ENCODE measurements at places on chromosomes 5 and 9.

DNA sequence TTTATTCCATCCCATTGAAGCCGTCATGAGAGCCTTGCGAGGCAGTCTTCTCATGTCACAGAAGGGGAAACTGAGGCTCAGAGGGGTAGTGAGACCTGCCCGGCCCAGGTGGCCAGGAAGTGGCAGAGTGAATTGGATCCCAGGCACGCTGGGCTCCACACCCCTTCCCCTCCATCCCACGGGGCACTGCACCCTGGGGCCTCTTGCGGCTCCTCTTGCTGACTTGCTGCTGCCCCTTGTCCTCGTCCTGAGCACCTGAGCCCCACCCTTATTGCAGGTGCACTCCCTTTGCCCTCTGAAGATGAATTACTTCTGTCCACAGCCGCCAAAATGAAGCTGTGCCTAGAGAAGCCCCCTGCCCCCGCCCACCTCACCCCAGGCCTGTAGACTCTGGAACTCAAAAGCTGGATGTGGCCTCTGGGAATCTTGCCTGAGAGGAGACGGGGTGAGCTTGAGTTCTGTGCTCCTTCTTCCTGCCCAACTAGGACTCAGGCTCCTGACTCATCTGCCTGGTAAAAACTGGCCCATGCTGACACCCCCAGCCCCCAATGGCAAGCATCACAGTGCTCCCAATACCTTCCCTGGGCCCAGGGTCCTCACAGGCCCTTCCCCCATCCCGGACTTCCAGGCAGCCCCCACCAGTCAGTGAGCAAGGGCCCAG is 6.4 kb downstream of the NEURL1B start:
- DNase-seq, result no peak

- DNase-seq, result no peak
These were observed 464.4 kb downstream of the TAF11L14 start for GRCh38 chr5:18098691-18099090.

DNA sequence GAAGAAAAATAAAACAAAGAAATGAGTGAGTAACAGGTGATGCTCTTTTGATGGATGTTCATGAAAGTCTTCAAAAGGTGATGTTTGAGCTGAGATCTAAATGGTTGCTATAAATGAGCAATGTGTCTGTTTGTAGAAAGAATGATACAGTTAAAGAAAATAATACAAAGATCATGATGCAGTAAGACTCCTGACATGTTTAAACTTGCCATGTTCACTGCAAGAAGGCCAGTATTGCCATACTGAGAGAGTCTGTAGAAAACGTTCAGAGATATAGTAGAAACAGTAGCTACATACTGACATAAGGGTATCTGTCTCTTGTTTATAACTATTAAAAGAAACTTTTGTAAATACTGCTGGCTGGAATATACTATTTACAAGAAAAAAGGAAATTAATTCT is 1609.2 kb upstream of the ACO1 start:
- no peak for DNase-seq

- no peak for DNase-seq
These were observed 44.5 kb upstream of the SUSD3 start for GRCh38 chr9:93013856-93014582.

DNA sequence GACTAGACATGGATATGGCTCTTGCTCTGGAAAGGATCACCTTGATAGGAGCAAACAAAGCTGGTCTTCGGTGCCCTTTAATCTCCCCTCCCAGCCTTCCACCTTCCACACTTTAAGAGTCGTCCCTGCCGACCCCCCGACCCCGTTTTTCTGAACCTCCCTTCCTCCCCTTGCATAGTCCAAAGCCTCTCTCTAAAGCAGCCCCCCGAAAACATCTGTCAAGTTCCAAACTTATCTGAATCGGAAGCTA is 423 bp upstream of the NUP214 start:
- DNase-seq, result peak; percentile 15

DNA sequence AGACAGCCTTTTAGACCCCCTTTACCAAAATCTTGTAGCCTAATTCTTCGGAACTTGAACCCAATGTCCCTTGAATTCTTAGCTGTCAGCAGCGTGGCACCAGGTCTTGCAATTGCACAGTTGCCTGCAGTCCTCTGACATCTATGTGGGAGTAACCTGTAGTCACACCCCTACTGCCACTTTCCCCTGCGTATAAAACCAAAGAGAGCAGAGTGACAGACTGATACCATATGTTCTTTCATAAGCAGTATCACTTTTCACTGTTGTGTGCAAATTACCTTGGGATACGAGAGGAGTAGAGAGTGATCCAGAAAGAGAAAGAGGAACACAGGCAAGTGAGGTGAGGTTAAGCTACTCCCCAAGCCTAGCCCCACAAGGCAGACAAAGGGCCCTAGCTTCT is 364.3 kb upstream of the ADAMTSL1 start:
- no peak for DNase-seq

DNA sequence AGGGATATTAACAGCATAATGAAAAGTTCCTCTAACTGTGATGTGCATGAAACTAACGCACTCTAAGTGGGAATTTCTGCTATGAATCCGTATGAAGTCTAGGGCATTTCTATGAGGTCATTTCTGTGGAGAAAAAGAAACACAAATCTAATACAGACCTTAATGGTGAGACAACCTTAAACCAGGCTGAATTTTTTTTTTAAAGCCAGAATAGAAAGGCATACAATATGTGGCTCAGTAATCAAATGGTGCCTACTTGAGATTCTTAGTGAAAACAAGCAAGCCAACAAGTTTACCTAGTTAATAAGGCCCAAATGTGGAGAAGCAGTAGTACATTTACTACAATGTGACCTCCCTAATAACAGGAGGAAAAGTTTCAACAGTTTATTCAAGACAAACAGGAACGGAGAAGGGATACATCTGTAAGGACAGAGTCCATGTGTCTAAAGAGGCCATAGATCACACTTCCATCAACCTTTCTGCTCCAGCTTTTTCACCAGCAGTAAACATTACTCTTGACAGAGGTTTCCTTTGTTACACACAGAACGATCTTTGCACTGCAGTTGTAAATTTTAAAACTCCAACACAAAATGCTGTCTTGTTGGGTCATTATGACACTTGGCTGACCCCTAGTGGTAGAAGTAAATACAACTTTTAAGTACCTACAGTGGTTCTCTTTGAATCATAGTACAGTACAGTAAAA is 26.2 kb downstream of the CARNMT1 start:
- DNase-seq, result no peak

- DNase-seq, result no peak
These were observed 2.9 kb upstream of the FNBP1 start for GRCh38 chr9:130045725-130046450.

DNA sequence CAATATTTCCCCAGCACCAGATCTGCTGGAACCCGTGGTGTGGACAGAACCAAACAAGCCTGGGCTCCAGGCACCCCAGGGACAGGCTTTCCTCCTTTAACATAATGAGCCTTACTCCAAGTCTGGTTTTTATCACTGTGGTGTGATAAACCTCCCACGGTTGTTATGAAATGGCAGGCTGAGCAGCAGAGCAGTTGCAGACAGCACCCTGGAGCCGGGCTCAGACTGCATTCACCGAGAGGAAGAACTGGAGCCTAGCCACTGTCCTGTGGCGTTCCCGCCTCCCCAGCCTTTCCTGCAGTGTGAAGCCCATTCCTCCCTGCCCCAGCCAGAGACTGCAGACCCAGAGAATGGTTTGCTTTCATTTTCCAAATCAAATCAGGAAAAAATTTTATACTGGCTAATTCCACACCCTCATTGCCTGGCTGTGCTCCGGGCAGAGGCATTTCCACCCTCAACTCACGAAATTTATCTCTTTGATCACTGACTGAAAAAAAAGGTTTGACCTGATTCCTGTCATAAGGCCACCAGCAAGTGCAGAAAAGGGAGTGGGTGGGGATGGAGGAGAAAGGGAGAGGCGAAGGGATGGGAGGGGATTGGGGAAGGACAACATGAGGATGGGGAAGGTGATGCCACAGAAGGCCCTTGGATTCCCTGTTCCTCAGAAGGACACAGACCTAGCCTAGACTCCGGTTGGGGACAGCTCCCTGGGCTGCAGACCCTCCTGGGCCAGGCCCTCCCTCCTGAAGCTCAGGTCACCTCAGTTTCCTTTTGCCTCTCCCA is 18.9 kb downstream of the IPPK start:
- no peak for DNase-seq

DNA sequence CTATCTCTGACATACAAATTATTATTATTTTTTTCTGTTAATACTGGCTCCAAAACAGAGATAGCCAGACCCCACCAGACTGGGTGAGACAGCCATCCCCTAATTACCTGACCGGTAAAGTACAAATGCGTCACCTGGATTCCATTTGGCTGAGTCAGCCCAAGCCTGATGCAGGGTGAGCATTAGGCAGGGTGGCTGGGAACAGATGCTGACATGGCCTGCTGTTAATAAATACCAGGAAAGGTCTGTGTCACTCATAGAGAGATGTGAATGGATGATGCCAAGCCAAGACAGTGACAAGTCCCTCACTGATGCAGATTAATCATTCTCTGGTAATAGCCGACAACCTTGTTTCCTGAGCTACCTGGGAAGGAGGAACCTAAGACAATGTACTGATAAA is 183.5 kb downstream of the TRIM32 start:
- DNase-seq, result no peak

- DNase-seq, result no peak
These were observed 47.2 kb downstream of the ARHGEF28 start for GRCh38 chr5:73673161-73673591.

DNA sequence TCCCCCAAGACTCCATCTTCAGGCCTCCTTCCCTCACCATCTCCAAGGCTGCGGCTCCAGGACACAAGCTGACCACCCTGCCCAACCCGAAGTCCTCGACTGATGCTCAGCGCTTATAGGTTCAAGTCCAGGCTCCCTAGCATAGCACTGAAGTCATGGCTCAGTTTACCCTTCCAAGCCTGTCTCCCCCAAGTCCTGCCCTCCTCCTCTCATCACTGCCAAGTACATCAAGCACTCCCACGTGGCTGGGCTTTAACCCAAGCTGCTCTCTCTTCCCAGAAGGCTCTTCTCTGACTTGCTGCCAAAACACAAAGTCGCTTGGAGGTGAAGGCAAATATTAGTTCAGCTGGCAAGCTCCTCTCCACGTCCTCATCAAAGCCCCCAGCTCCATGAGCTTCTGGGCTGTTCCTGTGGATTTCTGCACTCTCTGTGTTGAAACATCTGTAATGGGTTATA is 22.1 kb upstream of the MARCHF6 start:
- no peak for DNase-seq

GRCh38 chr9:37119360-37119759 is 1.0 kb upstream of the ZCCHC7 start:
- DNase-seq, result no peak

GRCh38 chr5:168612996-168613395 is 33.8 kb upstream of the PANK3 start:
- DNase-seq, result no peak

DNA sequence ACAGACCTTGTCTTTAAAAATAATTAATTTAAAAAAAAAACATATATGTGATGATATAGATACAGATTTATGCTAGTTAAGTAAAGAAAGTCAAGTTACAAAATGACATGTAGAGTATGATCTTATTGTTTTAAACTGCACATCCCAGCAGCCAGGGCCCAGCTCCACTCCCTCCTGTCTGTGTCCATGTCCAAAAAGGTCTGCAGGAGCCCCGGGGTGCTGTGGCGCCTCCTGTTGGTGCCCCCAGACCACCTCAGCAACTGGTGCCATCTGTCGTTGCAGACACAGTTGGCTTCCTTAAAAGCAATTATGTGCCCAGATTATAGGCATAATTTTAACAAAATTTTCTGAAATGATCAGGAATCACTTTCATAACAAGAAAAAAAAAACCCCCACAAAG is 33.3 kb downstream of the IPPK start:
- DNase-seq, result no peak

DNA sequence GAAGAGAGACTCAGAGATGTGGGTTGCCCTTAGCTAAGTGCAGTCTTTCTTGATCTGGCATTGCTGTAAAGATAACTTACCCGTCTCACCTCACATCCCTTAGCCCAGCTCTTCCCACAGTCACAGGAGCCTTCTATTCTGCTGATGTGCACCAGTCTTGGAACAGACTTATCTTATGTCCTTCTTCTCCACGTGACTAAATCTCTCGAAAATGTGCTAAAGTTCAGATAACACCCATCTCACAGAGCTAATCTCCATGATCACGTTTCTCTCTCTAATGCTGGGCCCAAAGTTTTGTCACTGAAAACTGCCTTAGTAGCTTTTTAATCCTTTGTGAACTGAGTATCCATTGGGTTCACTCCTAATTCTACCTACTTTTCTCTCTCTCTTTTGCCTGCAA is 16.7 kb downstream of the SLC36A1 start:
- no peak for DNase-seq

DNA sequence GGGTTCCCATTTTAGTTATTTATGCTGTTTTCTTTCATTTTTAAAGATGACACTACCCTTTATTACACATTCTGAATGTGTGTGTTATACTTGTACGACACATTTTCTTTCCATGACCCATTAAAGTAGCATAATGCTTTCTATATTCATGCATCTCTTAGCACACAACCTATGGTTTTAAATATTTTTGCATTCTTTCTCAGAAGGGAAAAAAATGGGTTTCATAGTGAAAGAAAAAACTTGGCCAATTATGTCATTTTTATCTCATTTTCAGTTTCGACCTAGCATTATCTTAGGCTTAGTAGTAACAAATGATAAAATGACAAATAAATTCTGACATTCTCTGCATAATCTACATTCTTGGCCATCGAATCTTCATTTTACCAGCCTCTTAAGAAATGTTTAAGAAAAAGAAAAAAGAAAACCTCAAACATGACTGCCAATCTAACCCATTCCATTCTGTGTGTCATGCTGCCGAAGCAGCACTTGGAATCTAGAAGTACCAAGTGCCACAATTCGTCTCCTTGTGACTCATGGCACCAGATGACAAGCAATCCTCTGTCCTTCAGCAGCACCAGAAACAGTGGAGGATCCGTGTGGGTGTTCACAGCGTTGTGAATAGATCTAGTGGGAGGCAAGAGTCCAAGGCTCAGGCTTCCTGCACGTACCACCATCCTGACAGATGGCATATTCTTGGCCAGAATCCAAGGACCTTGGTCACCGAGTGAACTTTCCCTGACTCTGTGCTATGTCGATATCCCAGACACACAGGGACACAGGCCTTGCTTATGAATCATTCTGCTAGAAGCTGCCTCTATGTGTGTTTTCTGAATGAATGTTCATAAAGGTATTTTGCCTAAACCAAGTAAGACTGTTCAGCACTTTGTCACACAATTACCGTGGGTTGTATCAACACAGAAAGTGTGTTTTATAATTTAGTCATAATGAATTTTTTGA is 502.7 kb downstream of the NR2F1-AS1 start:
- peak; percentile 9 for DNase-seq

DNA sequence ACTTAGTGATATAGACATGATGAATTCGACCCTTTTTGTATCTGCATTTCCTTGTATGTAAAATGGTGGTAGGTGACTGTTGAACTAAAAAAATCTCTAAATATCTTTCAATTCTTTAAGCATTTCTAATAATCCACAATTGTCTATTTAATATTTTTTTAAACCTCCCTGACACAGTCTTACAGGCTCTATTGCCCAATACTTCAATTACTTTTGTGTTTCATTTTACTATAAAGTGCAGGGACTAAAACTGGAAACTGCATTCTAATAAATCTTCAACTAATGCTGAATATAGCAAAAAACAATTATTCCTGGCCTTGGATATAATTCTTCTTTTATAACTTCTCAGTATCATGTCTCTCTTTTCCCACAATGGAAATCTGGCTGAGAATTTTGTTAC is 202.7 kb upstream of the PIK3R1 start:
- DNase-seq, result no peak
